ENCODE measurements at places on chromosomes 1 and 21. TPM values are rescaled to one million over a fixed set of nuclear protein-coding genes. Genes with fewer than 3 reads are reported as not detected.

DNA sequence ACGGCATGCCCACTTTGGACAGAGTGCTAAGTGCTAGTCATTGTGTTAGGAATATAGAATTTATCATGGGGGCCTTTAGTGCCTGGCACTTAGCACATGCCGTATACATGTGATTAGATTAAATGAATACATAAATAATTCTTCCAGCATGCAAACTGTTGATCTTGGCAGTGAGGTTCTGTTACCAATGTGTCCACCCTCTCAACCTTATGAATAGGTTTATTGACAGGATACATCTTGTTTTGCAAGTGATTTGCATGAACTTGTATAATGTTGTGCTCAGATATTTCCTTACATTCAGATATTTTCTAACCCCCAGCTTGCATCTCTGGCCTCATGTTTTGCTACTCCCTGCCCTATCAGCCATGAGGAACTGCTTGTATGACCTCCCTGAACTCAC lies 60.3 kb upstream of the ZNF648 start:
- no peaks in the 10 kb centered on the region for H3K27me3 ChIP-seq
- DNase-seq: no peak
- H3K4me3 ChIP-seq: no peak overlapping the region
- no peak overlapping the region for H3K27ac ChIP-seq
- peaks cover 32% of the 10 kb centered on the region for H3K4me1 ChIP-seq

DNA sequence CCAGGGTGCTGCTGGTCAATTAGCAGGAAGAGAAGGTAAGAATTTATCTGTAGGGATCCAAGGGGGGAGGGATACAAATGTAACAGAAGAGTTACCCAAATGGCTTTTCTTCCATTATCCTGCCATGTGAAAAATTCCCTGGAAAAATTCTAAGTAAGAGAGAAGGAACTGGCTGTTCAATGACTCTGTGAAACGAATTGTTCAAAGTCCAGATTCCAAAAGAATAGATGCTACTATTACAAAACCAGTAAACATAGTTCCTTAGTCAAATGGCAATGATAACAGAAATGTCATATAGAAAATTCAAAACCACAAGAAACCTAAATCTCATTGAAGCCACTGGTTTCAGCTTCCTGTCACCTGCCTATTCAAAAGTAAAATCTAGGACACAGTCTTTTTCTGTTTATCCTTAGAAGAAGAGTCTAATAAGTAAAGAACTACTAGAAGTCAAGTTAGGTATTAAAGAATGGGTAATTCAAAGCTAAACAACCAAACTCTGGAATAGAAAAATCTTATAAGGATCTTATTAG lies 102.6 kb downstream of the ZNF644 start:
- H3K4me1 ChIP-seq: peaks cover 22% of the 10 kb centered on the region

- no peak overlapping the region for H3K27ac ChIP-seq
- H3K27me3 ChIP-seq: no peaks in the 10 kb centered on the region
- H3K4me3 ChIP-seq: no peak overlapping the region
- no peaks in the 10 kb centered on the region for H3K36me3 ChIP-seq
Measured at GRCh38 chr1:27408151-27408550, 15.7 kb downstream of the GPR3 start.

DNA sequence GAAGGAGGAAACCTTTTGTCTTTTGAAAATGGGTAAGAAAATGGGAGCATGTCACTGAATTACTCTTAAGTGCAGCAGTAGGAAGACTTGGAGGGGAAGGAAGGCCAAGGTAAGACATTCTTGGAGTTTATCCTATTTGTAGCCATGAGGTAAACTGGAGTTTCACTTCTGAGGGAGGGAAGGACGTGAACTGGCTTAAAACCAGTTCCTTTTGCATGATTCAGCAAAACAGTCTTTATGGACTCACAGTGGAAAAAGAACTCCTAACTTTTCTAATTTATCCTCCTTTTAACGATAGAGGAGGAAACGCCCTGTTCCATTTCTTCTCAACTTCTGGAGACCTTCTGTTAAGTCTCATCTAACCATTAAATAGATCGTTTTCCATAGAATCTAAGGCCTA lies 2.5 kb downstream of the PRDX6 start:
- H3K36me3 ChIP-seq: peaks cover 31% of the 10 kb centered on the region
- DNase-seq: no peak
- H3K27ac ChIP-seq: no peak overlapping the region

GRCh38 chr1:80533093-80533492 lies 1267.6 kb upstream of the ADGRL2 start:
- no peaks in the 10 kb centered on the region for H3K36me3 ChIP-seq
- H3K4me1 ChIP-seq: no peaks in the 10 kb centered on the region
- H3K27ac ChIP-seq: no peak overlapping the region
- H3K27me3 ChIP-seq: no peaks in the 10 kb centered on the region
- H3K4me3 ChIP-seq: no peak overlapping the region

- DNase-seq: no peak
- no peak overlapping the region for H3K27ac ChIP-seq
- no peak overlapping the region for H3K4me3 ChIP-seq
- H3K4me1 ChIP-seq: no peaks in the 10 kb centered on the region
Measured at GRCh38 chr1:241918879-241919278, 38.7 kb upstream of the BECN2 start.

Gene LPAR3
- total RNA-seq: 7.8 TPM

- H3K4me3 ChIP-seq: no peak overlapping the region
- no peak overlapping the region for H3K27ac ChIP-seq
- H3K36me3 ChIP-seq: peaks cover 12% of the 10 kb centered on the region
- DNase-seq: no peak
Measured at GRCh38 chr1:207021876-207022596, 10.5 kb downstream of the C1orf116 start.

GRCh38 chr1:205441716-205442050 lies 14.2 kb downstream of the BLACAT1 start:
- no peak overlapping the region for H3K4me3 ChIP-seq
- peaks cover 21% of the 10 kb centered on the region for H3K4me1 ChIP-seq
- no peak for DNase-seq
- H3K27me3 ChIP-seq: no peaks in the 10 kb centered on the region
- no peaks in the 10 kb centered on the region for H3K36me3 ChIP-seq
- peak overlapping the region; percentile 53 for H3K27ac ChIP-seq

Gene LENEP
- total RNA-seq: not detected

GRCh38 chr1:91374086-91374485 lies 30.6 kb downstream of the HFM1 start:
- no peaks in the 10 kb centered on the region for H3K4me1 ChIP-seq
- DNase-seq: no peak
- H3K27me3 ChIP-seq: no peaks in the 10 kb centered on the region
- no peaks in the 10 kb centered on the region for H3K36me3 ChIP-seq
- H3K27ac ChIP-seq: no peak overlapping the region
- no peak overlapping the region for H3K4me3 ChIP-seq

DNA sequence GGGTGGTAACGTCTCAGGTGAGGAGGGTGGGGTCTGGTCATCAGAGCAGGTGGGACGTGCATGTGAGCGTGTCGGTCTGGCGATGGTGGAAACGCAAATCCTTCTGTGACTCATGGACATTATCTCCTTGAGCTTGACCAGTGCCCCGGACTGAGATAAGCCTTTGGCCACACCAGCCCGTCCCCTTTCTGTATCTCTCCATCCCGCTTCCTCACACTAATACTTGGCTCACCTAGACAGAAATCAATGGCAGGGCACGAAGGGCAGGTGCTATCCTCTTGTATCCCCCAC lies 7.9 kb upstream of the AQP10 start:
- H3K27ac ChIP-seq: no peak overlapping the region
- no peaks in the 10 kb centered on the region for H3K36me3 ChIP-seq
- DNase-seq: no peak

Gene OR2T29
- total RNA-seq: not detected

Gene FOXD2
- 0.06 TPM for total RNA-seq

GRCh38 chr1:248621770-248622169 lies 13.1 kb downstream of the OR2T11 start:
- no peaks in the 10 kb centered on the region for H3K4me1 ChIP-seq
- DNase-seq: no peak
- no peaks in the 10 kb centered on the region for H3K27me3 ChIP-seq
- no peaks in the 10 kb centered on the region for H3K36me3 ChIP-seq

DNA sequence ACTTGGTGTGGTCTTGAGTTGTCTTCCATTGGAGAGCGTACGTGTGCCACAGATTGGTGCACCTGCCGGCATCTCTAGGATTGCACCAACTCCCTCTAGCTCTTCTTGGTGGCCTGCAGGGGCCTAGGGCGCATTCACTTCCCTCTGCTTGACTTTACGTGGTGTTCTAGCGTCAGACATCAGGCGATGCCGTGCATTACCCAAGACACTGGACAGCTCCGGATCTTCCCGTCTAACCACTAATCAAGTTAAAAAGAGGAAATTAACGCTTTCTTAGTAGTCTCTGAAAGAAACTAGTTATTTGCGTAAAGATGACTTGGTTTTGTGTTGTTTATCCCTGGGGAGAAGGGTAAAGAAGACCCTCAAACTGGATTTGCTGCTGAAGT lies 510 bp upstream of the IL10RB start:
- peak overlapping the region; percentile 92 for H3K27ac ChIP-seq
- peaks cover 20% of the 10 kb centered on the region for H3K4me1 ChIP-seq
- peak overlapping the region; percentile 70 for H3K4me3 ChIP-seq
- no peaks in the 10 kb centered on the region for H3K27me3 ChIP-seq
- H3K36me3 ChIP-seq: no peaks in the 10 kb centered on the region
- DNase-seq: peak; percentile 57

Gene SAMSN1
- total RNA-seq: 1.4 TPM

DNA sequence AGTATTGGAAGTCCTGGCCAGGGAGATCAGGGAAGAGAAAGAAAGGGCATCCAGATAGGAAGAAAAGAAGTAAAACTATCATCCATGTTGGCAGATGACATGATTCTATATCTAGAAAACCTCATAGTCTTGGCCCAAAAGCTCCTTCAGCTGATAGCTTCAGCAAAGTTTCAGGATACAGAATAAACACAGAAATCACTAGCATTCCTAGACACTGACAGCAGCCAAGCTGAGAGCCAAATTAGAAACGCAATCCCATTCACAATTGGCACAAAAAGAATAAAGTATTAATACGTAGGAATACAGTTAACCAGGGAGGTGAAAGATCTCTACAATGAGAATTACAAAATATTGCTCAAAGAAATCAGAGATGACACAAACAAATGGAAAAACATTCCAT lies 44.6 kb downstream of the ZFYVE9 start:
- H3K4me3 ChIP-seq: no peak overlapping the region
- H3K4me1 ChIP-seq: peaks cover 7% of the 10 kb centered on the region
- H3K27me3 ChIP-seq: no peaks in the 10 kb centered on the region
- H3K36me3 ChIP-seq: no peaks in the 10 kb centered on the region
- DNase-seq: no peak
- H3K27ac ChIP-seq: no peak overlapping the region

DNA sequence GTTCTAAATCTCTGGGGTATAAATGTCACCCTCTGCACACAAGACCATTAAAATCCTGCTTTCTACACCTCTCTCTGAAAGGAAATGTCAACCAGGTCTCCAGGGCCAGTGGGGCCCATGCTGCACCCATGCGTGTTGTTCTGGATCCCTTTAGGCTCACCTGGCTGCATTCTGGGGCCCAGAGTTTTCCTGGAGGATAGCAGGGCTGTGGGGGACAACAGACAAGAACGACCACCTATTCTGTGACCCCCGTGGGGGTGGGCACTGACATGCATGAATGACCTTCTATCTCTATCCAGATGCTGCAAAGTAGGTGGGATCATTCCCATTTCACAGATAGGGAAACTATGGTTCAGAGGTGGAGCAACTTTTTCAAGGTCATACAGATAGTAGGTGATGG lies 41.6 kb downstream of the TNNT2 start:
- no peaks in the 10 kb centered on the region for H3K4me1 ChIP-seq
- no peak overlapping the region for H3K27ac ChIP-seq
- no peaks in the 10 kb centered on the region for H3K27me3 ChIP-seq
- peak; percentile 35 for DNase-seq
- no peak overlapping the region for H3K4me3 ChIP-seq

DNA sequence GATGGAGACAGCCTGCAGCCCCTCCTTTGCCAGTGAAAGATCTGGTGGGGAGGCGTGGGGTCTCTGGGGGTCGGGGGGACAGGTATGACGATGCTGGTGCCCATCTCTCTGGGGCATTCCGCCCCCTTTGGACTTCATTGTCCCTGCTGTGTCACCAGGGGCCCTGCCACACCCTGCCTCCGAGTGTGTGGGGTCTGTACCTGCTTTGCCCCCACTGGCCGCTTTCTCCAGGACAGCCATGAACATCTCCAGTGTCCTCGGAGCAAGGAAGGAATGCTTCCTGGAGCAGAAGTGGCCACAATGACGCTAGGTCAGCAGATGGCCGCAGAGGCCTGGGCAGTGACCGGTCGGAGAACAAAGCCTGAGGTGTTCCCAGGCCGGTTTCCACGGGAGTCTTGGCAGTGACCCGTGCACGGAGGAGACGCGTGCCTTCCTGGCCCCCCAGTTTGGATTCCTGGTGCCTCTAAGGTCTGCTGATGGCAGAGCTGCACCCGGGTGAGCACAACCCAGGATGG lies 18.6 kb upstream of the TRAPPC10 start:
- no peak for DNase-seq
- H3K4me3 ChIP-seq: no peak overlapping the region
- no peak overlapping the region for H3K27ac ChIP-seq
- no peaks in the 10 kb centered on the region for H3K4me1 ChIP-seq
- no peaks in the 10 kb centered on the region for H3K27me3 ChIP-seq

- H3K4me3 ChIP-seq: no peak overlapping the region
- peaks cover 24% of the 10 kb centered on the region for H3K4me1 ChIP-seq
- no peak for DNase-seq
- H3K27ac ChIP-seq: peak overlapping the region; percentile 0
Measured at GRCh38 chr1:116916002-116916401, 6.3 kb downstream of the PTGFRN start.

Gene CFHR3
- total RNA-seq: not detected

DNA sequence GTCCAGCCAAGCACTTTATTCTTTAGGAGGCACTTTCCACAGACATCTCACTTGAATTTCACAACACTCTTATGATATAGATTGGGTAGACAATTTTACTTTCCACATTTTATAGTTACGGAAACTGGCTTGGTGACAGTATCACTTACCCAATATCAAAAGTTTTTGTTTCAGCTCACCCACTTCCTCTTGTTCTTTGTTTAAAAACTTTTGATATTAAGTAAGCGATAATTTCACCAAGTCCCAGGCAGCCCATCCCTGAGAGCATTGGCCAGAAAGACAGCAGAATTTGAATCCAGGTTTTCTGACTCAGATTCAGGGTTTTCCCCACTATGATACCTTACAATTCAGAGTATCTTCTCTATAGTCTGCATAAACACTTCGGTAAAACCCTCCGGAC lies 60.0 kb downstream of the LRIG2 start:
- H3K4me3 ChIP-seq: no peak overlapping the region
- H3K27me3 ChIP-seq: no peaks in the 10 kb centered on the region
- DNase-seq: no peak
- H3K36me3 ChIP-seq: no peaks in the 10 kb centered on the region
- peaks cover 6% of the 10 kb centered on the region for H3K4me1 ChIP-seq

Gene TSACC
- total RNA-seq: not detected

- no peak overlapping the region for H3K4me3 ChIP-seq
- no peak overlapping the region for H3K27ac ChIP-seq
- no peak for DNase-seq
- H3K27me3 ChIP-seq: no peaks in the 10 kb centered on the region
- H3K4me1 ChIP-seq: peaks cover 4% of the 10 kb centered on the region
- no peaks in the 10 kb centered on the region for H3K36me3 ChIP-seq
Measured at GRCh38 chr1:115215703-115216521, 122.1 kb downstream of the NGF start.

Gene S100A10
- 146 TPM for total RNA-seq

GRCh38 chr1:112257043-112257835 lies 138.8 kb upstream of the CTTNBP2NL start:
- no peak overlapping the region for H3K27ac ChIP-seq
- H3K27me3 ChIP-seq: no peaks in the 10 kb centered on the region
- H3K4me3 ChIP-seq: no peak overlapping the region
- DNase-seq: no peak
- H3K36me3 ChIP-seq: no peaks in the 10 kb centered on the region
- H3K4me1 ChIP-seq: no peaks in the 10 kb centered on the region

- no peak overlapping the region for H3K4me3 ChIP-seq
- no peaks in the 10 kb centered on the region for H3K27me3 ChIP-seq
- H3K36me3 ChIP-seq: no peaks in the 10 kb centered on the region
Measured at GRCh38 chr1:208737922-208738321, 493.7 kb upstream of the PLXNA2 start.

Data from pancreas (tissue), 10 donors.